Stimulated activated CD4-positive, alpha-beta T cell treated with anti-CD3 and anti-CD28 coated beads, Interleukin-12 subunit alpha, Interleukin-12 subunit beta, amount 100 ng/mL, for 48 hours (primary cell): ENCODE measurements at places on chromosomes 6 and 20.

- no peak for DNase-seq
Measured at GRCh38 chr6:49606721-49607390, 29.8 kb downstream of the RHAG start.

DNA sequence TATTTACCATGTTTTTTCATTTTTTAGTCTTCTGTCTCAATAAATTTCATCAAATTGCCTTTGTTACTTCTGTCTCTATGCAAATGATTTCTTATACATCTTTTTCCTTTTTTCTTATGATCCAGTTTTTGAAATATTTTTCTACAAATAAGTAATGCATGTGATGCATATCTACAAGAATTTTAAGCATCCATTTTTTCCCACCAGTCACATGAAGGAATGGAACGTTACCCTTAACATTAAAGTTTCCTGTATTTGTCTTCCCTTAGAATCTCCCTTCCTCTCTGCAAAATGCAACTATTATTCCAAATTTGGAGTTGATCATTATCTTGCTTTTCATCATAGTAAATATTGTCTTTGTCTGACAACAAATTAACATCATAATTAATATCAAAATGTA lies 35.5 kb downstream of the PSMB9 start:
- DNase-seq, result no peak

DNA sequence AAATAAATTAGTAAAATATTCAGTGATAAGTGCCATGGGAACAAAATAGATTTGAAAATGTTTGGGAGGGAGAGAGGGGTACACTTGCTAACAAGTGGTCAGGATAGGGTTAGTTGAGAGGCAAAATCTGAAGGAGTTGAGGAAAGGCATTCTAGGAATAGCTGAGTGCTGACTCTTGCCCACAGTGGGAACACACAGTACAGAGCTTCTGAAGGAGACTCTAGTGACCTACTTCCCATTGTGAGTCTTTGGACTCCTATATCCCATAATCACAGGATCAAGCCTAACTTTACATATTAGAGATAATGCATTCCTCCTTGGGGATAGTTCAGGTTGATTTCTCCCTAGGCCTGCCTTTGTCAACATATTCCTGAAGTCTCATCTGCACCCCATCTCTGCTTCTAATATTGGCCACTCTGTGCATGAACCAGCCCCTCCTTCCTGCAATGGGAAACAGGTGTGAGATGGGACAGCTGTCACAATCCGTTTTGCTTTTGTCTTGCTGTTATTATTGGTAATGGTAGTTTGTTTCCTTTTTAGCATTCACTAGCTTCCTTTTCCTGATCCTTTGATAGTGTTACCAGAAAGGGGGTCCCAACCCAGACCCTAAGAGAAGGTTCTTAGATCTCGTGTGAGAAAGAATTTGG lies 2.6 kb upstream of the TRIM38 start:
- no peak for DNase-seq

GRCh38 chr20:37796121-37796520 lies 102.3 kb downstream of the CTNNBL1 start:
- DNase-seq, result no peak

GRCh38 chr6:208364-208763 lies 83.9 kb upstream of the DUSP22 start:
- DNase-seq, result no peak

GRCh38 chr6:118186672-118187567 lies 279.9 kb downstream of the SLC35F1 start:
- no peak for DNase-seq
